ENCODE measurements at places on chromosomes 4 and X.

GRCh38 chr4:186702940-186703339 is 20.7 kb downstream of the FAT1 start:
- no peak for DNase-seq

GRCh38 chrX:117713411-117713810 is 403.2 kb downstream of the KLHL13 start:
- no peak for DNase-seq

DNA sequence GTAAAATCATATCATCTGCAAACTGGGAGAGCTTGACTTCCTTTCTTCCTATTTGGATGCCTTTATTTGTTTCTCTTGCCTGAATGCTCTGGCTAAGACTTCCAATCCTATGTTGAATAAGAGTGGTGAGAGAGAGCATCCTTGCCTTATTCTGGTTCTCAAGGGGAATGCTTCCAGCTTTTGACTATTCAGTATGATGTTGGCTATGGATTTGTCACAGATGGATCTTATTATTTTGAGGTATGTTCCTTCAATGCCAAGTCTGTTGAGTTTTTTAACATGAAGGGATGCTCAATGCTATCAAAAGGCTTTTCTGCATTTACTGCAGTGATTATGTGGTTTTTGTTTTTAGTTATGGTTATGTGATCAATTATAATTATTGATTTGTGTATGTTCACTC is 2144.6 kb upstream of the TENM3 start:
- DNase-seq, result no peak

DNA sequence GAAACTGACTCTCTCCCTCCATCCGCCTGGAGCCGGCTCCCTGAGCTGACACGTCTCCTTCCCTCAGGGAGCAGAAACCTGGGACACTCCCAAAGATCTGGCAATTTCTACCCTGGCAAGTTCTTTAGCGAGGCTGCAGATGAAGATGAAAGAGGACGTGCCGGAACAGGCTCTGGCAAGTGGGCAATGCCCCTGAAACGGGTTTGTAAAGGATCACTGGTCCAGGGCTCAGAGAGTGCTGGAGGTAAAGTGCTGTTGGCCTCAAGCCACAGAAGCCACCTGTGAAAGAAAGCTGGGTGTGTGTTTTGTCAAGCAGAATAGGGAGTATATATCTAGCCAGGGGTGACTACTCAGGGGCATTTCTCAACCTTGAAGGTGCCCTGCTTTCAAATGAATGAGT is 131.4 kb upstream of the ATP6AP2 start:
- DNase-seq, result no peak

DNA sequence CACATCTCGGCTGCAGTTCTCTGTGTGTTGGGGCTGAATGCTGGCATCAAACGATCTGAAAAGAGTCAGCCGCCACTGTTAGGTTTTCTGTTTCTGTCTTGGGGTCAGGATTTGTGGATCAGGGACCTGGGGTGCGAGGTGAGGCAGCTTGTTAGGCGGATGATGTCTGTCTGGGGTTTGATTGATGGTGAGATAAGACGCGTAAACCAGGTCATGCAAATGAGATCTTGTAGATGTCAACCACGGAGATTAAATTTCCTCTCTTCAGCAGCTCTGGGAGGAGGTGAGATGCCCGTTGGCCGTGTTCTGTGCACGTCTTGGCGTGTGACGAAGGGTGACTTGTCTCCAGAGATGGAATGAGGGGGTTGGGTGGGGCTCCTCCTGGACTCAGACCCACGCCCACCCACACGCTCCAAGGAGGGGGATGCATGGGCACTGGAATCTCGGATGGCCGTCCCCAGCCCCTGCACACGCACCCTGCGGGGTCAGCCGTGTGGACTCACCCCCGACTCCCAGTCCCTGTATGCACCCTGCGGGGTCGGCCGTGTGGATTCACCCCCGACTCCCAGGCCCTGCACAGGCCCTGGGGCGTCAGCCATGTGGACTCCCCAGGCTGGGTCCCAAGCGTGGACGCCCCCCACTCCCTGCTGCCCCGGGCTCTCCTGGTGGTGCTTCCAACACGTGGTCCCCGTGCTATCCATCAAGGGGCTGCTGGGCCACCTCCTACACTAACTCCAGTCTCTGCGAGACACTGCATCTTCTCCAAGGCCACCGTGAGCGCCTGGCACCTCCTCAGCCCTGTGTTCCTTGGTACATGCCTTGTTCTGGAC is 16.0 kb upstream of the UVSSA start:
- DNase-seq, result peak; percentile 83

- DNase-seq, result no peak
Measured at GRCh38 chr4:126965877-126966276, 666.9 kb upstream of the INTU start.

- DNase-seq, result no peak
Measured at GRCh38 chr4:100190643-100191600, 654 bp upstream of the DDIT4L start.

DNA sequence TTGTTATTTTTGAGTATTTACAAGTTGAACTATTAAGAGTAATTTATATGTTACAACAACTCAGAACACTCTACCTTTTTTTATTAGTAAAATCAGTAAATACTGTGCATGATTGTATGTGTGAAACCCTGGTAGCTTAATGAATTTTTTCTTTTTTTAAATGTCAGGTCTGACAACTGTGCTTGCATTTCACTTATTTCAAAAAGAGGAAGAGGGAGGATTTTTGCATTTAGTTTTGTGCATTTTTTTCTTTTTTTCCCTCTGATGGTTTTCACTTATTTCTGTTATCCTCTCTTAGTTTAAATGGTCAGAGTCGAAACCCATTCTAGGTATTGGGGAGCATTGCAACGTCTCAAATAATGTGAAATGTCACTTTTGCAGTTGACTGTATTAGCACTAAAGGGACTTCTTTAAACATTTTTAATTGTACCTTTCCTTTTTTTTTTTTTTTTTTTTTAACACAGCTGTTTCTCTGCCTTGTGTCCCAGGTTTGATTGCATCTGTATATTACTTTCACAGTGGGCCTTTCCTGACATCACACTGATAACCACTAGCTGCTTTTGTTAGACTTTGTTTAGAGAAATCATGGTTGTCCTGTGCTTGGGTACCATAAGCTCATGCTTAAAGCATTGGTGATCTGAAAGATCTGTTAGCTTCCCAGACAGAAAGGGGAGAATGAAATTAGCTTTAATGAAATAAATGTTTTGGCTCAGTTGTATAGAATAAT is 28.5 kb downstream of the MOB1B start:
- no peak for DNase-seq

- no peak for DNase-seq
Measured at GRCh38 chr4:10577508-10578426, 106.8 kb downstream of the CLNK start.

GRCh38 chrX:110310000-110310790 is 7.7 kb downstream of the AMMECR1 start:
- no peak for DNase-seq

DNA sequence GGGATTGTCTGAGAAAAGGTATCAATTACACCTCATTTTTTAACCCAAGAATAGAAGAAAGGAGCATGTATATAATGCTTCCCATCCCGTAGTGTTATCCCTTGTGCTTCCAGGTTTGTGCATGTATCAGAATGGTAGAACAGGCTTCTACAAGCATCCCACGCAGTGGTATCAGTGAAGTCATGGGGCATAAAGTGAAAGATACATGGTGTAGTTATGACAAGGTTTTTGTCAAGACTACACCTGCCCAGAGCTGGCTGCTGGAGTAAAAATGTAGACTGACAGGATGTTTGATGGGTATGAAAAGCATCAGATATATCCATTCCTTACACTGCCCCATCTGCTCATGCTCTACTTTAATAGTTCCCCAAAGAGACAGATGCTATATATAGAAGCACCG is 9.5 kb downstream of the TLR1 start:
- DNase-seq, result no peak

GRCh38 chr4:82561786-82562563 is at the start of gene TMEM150C:
Gene TMEM150C, minus strand, starts transcription at chr4:82561988. Its CDS starts 57,331 bp downstream, at chr4:82504657.
- DNase-seq, result no peak

DNA sequence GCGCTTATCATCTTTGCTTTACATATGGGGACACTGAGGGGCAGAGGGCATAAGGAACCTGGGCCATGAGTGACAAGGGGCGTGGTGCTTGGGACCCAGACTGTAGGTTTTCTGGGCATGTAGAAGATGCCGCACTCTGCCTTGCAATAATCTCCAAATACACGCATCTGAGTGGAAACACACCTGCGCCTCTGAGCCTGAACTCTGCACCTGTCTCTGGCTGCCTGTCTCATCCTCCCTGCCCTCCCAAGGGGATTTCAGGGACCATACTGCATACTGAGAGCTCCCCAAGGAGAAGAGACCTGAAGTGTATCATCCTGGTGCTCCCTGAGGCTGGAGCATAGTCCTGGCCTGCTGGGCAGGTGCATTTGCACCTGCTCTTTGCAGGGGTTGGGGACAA is 34.7 kb upstream of the ASMTL start:
- peak; percentile 3 for DNase-seq

All from activated CD4-positive, alpha-beta T cell treated with anti-CD3 and anti-CD28 coated beads, Interleukin-2, amount 10 ng/mL, durations not matched to agents 7 days and 5 days (primary cell).